ENCODE measurements at places on chromosomes 6 and 20.

DNA sequence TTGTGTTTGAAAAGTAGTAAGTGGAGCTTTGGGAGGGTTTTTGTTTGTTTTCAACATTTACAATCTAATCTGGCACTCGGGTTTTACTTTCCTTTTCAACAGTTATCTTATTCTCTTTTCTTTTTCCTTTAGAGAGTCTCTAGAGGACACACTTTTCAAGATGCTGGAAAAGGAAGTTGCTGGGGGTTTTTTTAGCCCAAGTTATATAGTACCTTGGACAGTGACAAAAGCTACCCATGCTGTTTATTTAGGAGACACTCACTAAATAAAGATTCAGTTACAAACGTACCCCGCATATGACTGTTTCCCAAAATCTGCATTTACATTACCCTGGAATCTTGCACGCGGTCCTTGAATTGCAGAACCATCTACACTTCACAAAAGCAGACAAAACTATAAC lies 78.8 kb downstream of the MAP7 start:
- no peak for DNase-seq

- no peak for DNase-seq
These were observed 922.8 kb downstream of the EPHA7 start for GRCh38 chr6:92496527-92496926.

- DNase-seq, result no peak
These were observed 115.9 kb upstream of the NAA20 start for GRCh38 chr20:19901226-19901625.

GRCh38 chr20:63280929-63281545 lies 8.4 kb downstream of the ARFGAP1 start:
- DNase-seq, result no peak

GRCh38 chr6:136772685-136773472 lies 19.4 kb downstream of the MAP3K5 start:
- DNase-seq, result no peak

GRCh38 chr6:152630832-152631231 lies 6.3 kb downstream of the SYNE1 start:
- DNase-seq, result no peak

DNA sequence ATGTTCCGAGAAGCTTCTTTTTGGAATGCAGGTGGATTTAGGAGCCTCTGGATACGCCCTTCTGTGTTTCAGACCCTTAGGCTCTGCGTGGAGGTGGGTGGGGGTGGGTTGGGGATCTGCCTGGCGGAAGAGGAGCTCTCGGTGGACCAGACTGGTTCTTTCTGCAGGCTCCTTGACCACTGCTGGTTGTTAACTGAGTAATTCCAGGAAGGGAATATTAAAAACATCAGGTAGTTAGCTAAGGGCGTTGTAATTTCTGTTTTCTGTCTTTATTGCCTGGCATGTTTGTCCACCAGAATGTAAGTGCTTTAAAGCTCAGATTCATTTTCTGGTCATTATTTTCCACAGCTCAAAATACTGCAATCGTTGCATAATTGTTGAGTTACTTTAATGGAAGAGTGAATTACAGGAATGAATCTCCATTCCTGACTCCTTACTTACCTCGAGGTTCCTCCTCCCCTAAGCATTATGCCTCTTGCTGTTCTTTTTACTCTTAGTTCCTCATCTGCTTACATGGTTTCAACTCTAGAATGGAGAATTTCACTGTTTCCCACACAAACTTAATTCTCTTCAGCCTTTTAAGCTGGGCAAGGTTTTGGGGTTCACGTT lies 5.9 kb downstream of the CDYL start:
- no peak for DNase-seq

- DNase-seq, result no peak
These were observed 108.4 kb upstream of the PLEKHG1 start for GRCh38 chr6:150491131-150491810.

DNA sequence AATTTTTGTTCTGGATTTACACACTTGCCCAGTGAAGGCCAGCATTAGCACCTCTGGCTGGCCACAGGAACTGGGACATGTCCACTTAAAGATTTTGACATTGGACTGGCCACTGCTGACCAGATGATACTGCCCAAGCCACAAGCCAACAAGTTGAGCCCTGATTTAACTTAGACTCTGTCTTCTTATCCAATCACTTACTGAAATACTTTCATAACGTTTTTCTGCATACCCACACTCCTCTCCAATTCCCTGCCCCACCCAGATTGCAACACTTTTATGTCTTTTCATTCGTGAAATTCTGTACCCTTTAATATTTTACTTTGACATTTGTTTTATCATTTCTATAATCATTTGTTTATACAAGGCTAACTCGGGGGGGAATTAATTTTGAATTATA lies 170.3 kb upstream of the TAB2 start:
- no peak for DNase-seq

GRCh38 chr6:13294499-13295069 lies 33.8 kb downstream of the TBC1D7 start:
- DNase-seq, result no peak

GRCh38 chr6:33952016-33952415 lies 148.2 kb upstream of the MLN start:
- DNase-seq, result no peak

GRCh38 chr6:136244061-136244616 lies 6.0 kb downstream of the MTFR2 start:
- no peak for DNase-seq

DNA sequence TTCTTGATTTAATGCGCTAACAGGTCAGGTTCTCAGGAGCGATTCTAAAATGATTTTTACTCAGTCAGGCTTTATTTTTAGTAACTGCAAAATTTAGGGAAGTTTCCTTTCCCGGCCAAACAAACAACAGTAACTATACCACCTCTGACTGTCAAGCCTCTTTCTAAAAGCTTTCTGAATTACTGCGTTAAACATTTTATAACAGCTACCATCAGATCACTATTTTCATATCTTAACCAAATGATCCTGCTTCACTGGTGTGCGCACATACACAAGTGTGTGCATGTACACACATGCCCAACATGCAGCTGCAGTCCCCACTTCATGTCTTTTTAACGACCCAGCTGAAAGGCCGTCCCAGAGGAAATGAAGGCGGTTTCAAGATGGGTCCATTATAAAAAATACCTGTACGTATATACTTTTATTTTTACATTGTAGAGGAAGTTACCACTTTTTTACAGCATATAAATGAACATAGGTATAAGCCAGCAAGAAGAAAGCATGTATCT lies 25.0 kb downstream of the TMEM242 start:
- DNase-seq, result no peak

DNA sequence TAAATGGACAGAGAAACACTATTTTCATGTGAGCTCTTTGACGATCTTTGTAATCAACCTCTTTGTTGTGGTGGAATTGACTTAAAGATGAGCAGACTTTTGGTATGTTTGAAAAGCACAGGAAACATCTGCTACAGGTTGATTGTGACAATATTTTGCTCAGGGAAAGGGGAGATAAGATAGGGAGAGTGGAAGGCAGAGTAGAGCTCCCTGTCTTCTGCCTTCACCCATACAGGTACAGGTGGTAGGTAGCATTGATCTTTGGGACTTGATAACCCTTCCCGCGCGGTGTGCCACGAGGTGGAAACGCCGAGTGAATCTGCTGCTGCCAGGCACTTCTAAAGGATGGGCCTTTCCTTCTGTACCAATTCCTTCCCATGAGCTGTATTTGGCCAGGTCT lies 183.6 kb downstream of the UTRN start:
- DNase-seq, result peak; percentile 19

- DNase-seq, result no peak
These were observed 125.9 kb upstream of the INSM1 start for GRCh38 chr20:20241976-20242375.

DNA sequence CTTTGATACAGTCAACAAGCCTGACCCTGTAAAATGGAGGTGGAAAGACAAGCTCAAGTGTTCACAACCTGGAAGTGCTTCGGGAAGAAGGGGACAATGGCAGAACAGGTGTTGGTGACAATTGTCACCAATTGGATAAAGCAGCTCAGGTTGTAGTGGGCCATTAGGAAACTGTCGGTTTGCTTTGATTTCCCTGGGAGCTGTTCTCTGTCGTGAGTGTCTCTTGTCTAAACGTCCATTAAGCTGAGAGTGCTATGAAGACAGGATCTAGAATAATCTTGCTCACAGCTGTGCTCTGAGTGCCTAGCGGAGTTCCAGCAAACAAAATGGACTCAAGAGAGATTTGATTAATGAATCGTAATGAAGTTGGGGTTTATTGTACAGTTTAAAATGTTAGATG lies 15.0 kb downstream of the CCR6 start:
- no peak for DNase-seq

DNA sequence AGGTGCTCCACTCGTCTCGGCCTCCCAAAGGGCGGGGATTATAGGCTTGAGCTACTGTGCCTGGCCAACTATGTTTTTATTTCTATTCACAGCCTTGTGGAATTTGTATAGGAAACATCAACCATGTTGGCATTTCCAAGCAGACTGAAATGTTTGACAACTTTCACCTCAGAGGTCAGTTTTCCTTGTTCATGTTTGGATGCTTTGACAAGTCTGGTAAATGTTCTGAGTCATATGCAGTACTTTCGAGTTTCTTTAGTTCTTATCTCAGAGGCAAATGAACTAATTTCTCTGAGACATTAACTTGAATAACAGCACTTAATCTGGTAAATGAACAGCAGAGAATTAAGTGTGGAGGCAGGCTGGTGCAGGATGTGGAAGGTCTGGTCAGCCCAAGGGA lies 373.4 kb upstream of the SYNCRIP start:
- DNase-seq, result no peak

DNA sequence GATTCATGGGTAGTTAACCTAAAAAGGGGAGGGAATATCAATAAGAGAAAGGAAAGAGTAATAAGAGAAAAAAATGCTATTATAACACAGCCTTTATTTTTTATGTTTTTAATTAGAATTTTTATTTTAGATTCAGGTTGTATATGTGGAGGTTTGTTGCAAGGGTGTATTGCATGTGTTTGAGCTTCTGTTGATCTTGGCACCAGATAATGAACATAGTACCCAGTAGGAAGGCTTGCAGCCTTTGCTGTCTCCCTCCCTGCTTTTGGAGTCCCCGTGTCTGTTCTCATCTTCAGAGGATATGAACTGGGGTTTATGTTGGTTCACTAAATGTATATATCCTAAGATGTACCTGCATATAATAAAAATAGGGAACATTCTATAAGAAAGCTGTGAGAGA lies 250.0 kb downstream of the UST start:
- DNase-seq, result no peak

DNA sequence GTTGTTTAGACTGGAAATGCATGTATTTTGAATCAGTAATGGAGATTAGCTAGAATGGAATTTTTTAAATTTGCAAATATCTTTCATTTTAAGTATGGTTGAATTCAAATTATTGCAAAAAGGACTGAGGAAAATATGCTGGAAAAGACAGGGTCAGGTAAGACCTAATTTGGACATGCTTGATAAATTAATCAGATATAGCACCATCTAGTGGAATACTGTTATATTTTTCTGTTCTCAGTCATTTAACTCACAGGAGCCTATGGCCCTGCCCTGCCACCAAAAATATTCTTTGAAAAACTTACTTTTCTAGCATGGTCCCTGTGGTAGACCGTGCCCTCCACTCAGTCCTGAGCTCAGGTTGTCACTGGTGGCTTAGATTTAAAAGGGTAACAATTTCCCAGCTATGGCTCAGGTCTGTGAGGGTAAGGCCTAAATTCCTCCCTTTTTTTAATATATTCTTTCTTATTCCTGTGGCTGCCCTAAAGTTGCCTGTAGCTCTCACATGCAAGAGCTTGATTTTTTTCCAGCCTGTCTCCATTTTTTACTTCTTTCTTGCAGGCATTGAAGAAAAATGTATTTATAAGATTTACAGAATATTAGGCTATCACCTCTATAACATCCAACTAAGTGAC lies 25.3 kb upstream of the KIAA1586 start:
- no peak for DNase-seq

- peak; percentile 46 for DNase-seq
These were observed 40.6 kb downstream of the ISM1 start for GRCh38 chr20:13261460-13262301.

- DNase-seq, result peak; percentile 5
These were observed 727 bp downstream of the EDEM2 start for GRCh38 chr20:35146299-35146919.

DNA sequence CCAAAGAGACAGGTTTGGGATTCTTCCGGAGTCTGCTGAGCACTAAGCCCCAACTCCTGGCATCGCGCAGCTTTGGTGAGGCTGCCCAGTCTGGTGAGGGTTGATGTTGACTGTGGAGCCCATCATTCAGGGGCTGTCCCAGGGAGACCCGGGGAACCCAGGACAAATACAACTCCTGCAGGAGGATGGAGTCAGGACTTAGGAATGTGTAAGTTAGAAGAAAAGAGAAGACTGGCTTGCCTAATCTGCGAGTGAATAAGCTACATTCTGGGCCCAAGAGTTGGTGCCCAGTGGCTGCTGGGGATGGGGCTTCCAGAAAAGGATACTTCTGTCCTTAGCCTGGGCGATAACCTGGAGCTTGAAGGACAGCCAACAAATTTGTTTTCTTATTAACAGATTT lies 47.9 kb downstream of the STK35 start:
- no peak for DNase-seq

- DNase-seq, result no peak
These were observed 141.6 kb upstream of the EYA4 start for GRCh38 chr6:133099573-133099972.

DNA sequence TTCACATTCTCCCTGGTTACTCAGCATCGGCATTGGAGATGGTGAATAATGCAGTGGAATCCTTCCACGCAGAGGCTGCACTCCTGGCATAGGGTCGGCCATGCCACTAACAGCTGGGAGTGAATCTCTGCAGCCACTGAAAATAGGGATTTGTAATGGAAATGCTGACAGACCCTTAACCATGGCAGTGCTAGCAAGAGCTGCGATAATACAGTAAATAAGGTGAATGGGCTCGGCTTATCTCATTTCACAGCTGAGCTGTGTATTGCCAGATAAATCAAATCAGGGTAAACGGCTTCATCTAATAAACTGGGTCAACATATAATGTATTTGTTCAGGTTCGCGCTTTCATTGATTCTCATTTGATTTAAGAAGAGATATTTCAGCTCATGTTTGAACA lies 156.8 kb downstream of the SLC35B3 start:
- no peak for DNase-seq

- DNase-seq, result no peak
These were observed 135.9 kb downstream of the JPH2 start for GRCh38 chr20:44050925-44051660.

DNA sequence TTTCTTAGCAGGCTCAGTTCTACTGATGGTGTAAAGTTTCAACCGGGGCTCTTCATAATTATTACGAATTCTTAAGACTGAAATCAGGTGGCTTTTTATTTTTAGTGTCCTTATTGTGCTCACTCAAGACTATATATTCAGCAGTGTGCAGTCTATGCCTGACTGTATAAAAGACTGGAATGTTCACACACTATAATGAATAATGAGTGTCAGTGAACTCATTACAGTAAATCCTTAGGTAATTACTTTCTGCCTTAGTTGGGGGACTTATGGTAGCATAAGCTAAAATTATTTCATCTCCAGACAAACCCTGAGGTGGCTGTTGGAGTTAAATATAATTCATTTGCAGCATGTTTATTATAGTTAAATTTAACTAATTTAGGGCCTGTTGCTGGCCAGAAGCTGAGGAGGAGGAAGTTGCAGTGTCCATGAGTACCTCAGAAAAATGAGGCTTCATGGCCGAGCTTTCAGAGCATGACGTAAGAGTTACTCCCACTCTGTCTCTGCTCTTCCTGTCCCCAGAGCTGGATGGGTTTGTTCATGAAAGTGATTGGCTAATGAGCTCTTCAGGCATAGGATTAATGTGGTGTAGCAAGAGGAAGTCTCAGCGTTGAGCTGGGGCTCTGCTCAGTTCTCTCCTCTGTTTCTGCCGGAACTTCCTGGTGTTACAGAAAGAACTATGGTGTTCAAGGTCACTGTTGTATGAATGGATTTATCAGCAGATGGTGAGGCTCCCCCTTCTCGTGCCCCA lies 335.7 kb downstream of the NRN1 start:
- no peak for DNase-seq

Data from stimulated activated naive CD4-positive, alpha-beta T cell (primary cell).